ENCODE measurements at places on chromosomes 3 and 15.
A peak's percentile ranks its signal among the peaks of the same experiment; 100 is the strongest.

GRCh38 chr3:153429821-153430220 is 267.8 kb downstream of the RAP2B start:
- DNase-seq = no peak

DNA sequence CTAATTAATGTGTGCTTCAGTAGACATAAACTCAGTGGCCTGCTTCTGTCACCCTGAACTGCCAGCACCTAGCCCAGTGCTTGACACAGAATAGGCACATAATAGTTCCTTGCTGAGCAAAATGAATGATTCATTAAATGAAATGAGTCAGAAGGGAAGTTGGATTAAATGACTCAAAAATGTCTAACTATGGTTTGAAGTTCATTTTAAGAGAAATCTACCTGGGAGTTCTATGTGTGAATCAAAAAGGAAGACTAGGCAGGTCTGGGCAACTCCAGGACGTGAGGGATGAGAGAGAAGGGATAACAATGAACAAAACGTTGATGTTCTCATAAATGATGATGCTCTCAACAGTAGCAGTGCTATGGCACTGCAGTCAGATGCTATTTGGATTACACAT is 175.0 kb downstream of the CFAP20DC start:
- no peak for DNase-seq

GRCh38 chr3:33096093-33096868 is 665 bp downstream of the GLB1 start:
- DNase-seq = peak; percentile 76

DNA sequence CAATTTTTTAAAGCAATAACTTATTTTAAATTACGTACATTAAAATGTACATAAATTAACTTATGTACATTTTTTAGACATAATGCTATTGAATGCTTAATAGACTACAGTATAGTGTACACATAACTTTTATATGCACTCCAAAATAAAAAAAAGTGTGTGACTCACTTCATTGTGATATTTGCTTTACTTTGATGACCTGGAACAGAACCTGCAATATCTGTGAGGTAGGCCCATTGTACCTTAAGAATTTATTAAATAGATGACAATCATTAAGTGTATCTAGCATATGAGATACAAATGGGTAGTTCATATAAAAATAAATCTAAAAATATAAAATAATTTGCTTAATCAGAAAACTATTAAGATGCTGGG is 276.7 kb downstream of the NFKBIZ start:
- no peak for DNase-seq

GRCh38 chr15:101613130-101614000 is 38.8 kb downstream of the TM2D3 start:
- peak; percentile 91 for DNase-seq

- DNase-seq = no peak
Observed at GRCh38 chr3:3068358-3068881, 41.8 kb downstream of the IL5RA start.

DNA sequence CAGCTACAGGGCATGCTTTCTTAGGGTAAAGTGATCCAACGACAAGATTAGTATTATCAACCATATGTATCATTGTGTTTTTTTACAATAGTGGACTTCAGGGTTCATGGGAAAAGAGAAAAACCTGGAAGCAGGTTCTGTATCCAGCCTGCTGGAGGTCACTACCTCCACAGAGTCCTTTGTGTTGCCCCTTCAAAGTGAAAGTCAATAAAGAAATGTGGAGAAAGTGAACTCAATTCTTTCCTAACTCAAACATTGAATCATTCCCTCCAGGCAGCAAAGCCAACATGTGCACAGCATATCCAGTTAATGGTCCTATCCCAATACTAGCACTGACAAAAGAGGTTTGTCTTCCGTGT is 45.4 kb downstream of the FGF7 start:
- DNase-seq = no peak

- no peak for DNase-seq
Observed at GRCh38 chr3:62361824-62362223, 11.5 kb downstream of the FEZF2 start.

DNA sequence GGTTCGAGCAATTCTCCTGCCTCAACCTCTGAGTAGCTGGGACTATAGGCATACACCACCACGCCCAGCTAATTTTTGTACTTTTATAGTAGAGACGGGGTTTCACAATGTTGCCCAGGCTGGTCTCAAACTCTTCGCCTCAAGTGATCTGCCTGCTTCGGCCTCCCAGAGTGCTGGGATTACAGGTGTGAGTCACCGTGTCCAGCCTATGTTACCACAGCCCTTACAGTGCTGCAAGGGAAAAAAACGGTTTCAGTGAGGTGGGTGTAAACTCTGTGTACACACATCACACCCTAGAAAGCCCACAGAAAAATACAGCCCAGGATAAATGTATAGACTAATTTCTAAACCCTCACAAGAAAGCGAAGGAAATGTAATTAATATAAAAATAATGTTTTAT is 103.5 kb upstream of the AKAP13 start:
- DNase-seq = no peak

GRCh38 chr15:69298354-69298696 is 387 bp upstream of the PAQR5 start:
- no peak for DNase-seq

DNA sequence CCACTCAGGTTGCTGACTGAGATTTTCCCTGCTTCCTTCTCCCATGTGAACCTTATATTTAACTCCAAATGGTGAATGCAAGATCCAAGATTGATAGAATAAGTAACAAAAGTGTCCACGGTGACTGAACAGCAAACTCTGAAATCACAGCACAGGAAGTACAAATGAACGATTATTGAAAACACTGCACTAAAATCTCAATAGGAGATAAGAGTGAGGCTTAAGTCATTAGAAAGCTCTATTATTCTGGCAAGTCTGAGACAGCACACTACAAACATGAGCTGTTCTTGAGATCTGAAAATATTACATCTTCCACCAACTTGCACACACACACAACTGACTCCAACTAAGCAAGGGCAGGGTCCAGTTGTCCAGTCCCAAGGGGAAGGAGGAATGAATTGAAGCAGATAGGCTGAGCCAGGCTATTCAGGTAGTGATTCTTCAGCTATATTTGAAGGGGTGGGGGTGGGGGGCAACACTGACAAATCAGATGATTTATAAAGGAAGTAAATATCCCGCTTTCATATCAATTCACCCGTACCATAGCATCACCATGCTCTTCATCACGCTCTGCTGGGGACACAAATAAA is 2.9 kb downstream of the ZNF385D start:
- no peak for DNase-seq

DNA sequence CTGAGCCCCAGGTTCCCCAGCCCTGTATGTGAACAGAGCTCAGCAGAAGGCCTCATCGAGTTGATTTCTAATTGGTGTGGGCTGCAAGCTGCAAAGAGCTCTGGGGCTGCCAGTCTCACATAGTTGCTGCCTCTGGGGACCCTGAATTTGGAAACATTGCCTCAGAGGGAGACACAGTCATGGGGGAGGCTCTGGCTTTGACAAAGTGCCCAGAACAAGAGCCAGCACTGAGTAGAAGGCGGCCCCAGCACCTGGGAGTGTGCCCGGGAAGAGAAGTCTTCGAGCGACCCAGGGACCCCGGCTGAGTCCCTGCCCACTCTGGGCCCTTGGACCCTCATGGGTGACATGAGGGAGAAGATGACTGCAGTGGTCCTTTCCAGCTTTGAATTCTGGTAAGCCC is 7.3 kb downstream of the NTRK3 start:
- no peak for DNase-seq

- DNase-seq = no peak
Observed at GRCh38 chr3:20552605-20553275, 366.7 kb upstream of the SGO1 start.

GRCh38 chr3:127113571-127113891 is 79.4 kb upstream of the PRR23E start:
- DNase-seq = no peak

- no peak for DNase-seq
Observed at GRCh38 chr3:178676942-178677790, 140.9 kb downstream of the KCNMB2 start.

Measured in kidney (tissue), 22 donors.